ENCODE measurements at places on chromosomes 7 and 10. TPM values are rescaled to one million over a fixed set of nuclear protein-coding genes. Genes with fewer than 3 reads are reported as not detected.

Gene KEL
- not detected for total RNA-seq

- DNase-seq: no peak
These were observed 6.4 kb upstream of the ST8SIA6 start for GRCh38 chr10:17460756-17461155.

Gene TSPAN12
- 89.3 TPM for total RNA-seq

GRCh38 chr7:44971902-44972441 is 6.8 kb downstream of the MYO1G start:
- no peak for DNase-seq
